ENCODE measurements at places on chromosomes 11 and 22.

- no peak for DNase-seq
These were observed 5.5 kb downstream of the UPK2 start for GRCh38 chr11:118961591-118961990.

- no peak for DNase-seq
These were observed 11.3 kb upstream of the NLRP6 start for GRCh38 chr11:266676-267439.

DNA sequence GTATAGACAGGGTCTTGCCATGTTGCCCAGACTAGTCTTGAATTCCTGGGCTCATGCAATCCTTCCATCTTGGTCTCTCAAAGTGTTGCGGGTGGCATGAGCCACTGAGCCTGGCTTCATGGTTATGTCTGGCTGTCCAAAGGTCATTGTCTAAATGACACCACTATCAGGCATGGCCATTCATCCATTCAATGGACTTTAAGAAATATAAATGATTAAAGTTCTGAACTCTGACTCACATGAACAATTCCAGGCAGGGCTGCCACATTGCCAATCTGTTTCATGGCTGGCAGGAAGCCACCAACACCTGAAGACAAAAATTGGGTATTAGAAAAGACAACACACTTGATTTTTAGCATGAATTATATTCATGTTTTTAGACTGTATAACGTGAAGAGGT lies 4.1 kb downstream of the RTCB start:
- DNase-seq: no peak

DNA sequence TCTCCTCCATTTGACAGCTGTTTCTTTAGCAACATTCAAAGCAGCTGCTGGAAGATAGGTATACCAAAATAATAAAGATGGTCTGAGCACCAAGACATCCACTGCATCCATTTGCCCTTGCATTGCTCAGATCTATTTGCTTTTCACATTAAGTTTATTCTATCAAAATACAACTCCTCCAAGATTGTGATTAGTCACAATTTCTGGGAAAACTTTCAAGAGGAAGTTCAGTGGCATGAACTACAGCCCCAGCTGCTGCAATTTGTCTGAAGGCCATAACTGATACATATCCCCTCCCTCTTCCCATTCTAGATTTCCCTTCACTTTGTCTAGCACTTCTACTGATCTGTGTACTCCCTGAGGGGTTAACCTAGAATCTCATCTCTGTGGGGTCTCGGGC lies 117.5 kb upstream of the CEP126 start:
- DNase-seq: no peak

DNA sequence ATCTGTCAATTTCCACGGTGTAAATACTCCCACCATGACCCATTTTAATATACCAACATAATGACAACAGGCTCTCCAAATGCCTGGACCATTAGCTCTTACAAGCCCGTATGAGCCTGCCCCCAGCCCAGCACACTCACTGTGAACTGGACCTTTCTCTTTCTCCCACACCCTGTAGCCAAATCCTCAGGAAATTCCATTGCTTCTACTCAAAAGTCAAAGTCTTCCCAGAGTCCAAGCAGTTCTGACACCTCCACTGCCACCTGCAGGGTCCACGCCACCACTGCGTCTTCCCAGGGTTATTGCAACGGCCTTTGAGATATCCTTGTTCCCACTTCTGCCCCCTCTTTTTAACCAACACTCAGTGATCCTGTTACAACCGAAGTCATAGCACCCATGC lies 110.1 kb upstream of the ASPHD2 start:
- DNase-seq: peak; percentile 33

DNA sequence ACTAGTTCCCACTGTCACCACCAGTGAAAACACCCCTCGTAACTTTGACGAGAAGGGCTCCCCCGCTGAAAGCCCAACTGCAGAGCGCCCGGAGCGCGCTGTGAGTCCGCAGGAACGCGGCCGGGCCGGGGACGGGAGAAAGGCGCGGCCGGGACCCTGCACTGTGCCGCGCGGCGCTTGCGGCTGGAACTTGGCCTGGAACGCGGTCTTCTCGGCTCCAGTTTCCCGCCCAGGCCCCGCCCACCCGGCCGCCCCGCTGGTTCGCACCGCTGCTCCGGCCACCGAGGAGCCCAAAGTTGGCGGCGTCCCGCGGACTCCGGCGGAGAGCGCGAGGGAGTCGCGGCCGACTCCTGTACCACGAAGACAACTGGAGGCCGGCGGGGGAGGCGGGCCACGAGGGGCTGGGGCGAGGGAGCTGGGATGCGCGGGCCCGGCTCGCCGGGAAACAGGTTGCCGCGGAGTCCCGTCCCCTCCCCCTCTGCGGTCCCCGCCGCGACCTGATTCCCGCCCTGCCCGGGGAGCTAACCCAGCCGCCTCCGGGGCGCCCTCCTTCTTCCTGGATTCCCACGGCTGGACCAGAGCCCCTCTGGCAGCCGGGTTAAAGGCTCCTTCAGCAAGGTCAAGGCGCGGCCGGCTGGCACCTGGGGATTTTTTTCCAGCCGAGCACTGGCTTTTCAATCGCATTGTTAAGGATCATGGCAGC lies 3.4 kb downstream of the TENM4 start:
- DNase-seq: peak; percentile 59

Measured in epithelial cell of esophagus (primary cell).